ENCODE measurements at places on chromosomes 7 and 10. TPM values are rescaled to one million over a fixed set of nuclear protein-coding genes. Genes with fewer than 3 reads are reported as not detected.

- H3K27ac ChIP-seq, result no peak overlapping the region
- no peaks in the 10 kb centered on the region for H3K36me3 ChIP-seq
- no peaks in the 10 kb centered on the region for H3K27me3 ChIP-seq
Observed at GRCh38 chr10:88787463-88787862, 15.1 kb upstream of the LIPM start.

- no peaks in the 10 kb centered on the region for H3K27me3 ChIP-seq
- DNase-seq, result no peak
- peaks cover 14% of the 10 kb centered on the region for H3K4me1 ChIP-seq
- no peak overlapping the region for H3K4me3 ChIP-seq
- no peaks in the 10 kb centered on the region for H3K36me3 ChIP-seq
Observed at GRCh38 chr10:126349676-126350075, 38.6 kb downstream of the ADAM12 start.

GRCh38 chr7:36781011-36781738 is 56.9 kb upstream of the AOAH start:
- H3K4me3 ChIP-seq, result no peak overlapping the region
- H3K27me3 ChIP-seq, result no peaks in the 10 kb centered on the region
- H3K27ac ChIP-seq, result no peak overlapping the region
- no peaks in the 10 kb centered on the region for H3K4me1 ChIP-seq

DNA sequence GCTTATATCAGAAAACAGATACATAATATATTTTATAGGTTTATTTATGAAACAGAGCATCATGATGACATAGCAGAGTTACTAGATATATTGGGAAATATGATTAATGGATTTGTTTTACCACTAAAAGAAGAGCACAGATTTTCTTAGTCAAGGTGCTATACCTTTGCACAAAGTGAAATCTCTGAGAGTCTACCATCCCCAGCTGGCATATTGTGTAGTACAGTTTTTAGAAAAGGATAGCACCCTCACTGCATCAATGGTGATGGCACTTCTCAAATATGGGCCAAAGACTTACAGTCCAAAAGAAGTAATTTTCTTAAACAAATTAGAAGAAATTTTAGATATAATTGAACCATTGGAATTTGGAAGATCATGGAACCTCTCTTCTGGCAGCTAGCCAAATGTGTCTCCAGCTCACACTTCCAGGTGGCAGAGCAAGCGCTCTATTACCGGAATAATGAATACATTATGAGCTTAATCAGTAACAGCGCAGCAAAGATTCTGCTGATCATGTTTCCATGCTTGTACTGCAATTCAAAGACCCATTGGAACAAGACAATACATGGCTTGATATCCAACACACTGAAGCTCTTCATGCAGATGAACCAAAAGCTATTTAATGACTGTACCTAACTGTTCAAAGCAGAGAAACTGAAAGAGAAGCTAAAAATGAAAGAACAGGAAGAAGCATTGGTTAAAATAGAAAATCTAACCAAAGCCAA is 21.9 kb upstream of the CREB3L2 start:
- no peak overlapping the region for H3K4me3 ChIP-seq
- no peak overlapping the region for H3K27ac ChIP-seq
- H3K27me3 ChIP-seq, result no peaks in the 10 kb centered on the region
- no peak for DNase-seq

DNA sequence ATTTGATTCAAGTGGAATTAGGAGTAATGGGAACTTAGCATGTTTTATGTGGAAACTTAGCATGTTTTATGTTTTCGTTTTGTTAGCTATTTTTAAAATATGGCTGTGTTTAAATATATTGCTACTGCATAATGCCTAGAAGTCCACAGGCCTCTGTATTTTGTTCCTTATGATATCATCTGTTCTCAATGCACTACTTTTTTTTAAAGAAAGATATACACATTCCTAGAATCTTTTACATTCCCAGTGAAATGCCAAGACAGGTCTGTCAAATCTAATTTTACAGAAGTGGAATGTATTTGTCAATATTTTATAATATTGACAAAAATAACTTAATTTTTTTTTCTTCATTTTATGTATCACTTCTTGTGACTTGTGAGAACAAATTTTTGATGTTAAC is 51.6 kb downstream of the ST7 start:
- H3K4me1 ChIP-seq, result no peaks in the 10 kb centered on the region
- no peak overlapping the region for H3K27ac ChIP-seq
- no peaks in the 10 kb centered on the region for H3K27me3 ChIP-seq
- H3K4me3 ChIP-seq, result no peak overlapping the region

- peaks cover 15% of the 10 kb centered on the region for H3K4me1 ChIP-seq
- no peak overlapping the region for H3K27ac ChIP-seq
- H3K36me3 ChIP-seq, result peaks cover 14% of the 10 kb centered on the region
- DNase-seq, result no peak
- no peaks in the 10 kb centered on the region for H3K27me3 ChIP-seq
Observed at GRCh38 chr7:42930889-42931288, 1.1 kb downstream of the PSMA2 start.

DNA sequence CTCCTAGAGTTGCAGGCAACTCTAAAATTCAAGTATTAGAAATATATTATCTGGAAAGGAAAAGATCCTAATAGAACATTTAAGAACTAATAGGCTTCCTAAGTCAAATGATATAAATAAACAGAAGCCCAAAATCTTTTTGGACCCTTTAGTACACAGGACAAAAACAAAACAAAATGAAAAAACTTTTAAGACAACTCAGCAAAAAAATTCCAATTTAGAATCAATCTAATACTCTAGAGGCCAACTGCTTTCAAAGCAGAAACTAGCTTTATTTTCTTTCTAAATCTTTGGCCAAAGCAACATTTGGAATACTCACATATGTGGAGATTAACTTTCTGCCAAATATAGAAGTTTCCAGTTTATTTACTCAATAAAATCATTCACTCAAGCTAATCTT is 65.2 kb downstream of the CALCR start:
- H3K4me1 ChIP-seq, result no peaks in the 10 kb centered on the region
- DNase-seq, result no peak
- no peak overlapping the region for H3K27ac ChIP-seq
- H3K27me3 ChIP-seq, result no peaks in the 10 kb centered on the region
- H3K4me3 ChIP-seq, result no peak overlapping the region

GRCh38 chr10:120960725-120961124 is 109.6 kb downstream of the WDR11 start:
- no peaks in the 10 kb centered on the region for H3K36me3 ChIP-seq
- H3K27me3 ChIP-seq, result peaks cover 26% of the 10 kb centered on the region
- no peak overlapping the region for H3K27ac ChIP-seq
- no peak overlapping the region for H3K4me3 ChIP-seq
- H3K4me1 ChIP-seq, result peaks cover 25% of the 10 kb centered on the region

DNA sequence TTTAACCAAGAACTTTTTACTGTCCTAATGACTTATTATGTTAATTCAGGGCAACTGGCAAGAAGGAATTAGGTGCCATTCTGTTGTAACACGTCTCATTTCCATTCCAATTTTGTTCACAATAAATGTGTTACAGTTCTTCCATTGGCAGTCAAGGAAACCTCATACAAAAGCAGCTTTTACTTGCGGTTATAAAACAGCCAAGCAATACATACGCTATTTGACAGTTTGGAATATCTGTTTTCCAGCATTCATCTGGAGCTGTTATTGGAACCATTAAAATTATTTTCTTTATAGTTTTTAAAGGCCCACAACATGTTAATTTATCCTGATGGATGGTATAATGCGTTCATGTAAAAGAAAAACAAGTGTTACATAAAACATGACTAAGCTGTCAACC is 33.3 kb downstream of the MTERF1 start:
- H3K4me3 ChIP-seq, result no peak overlapping the region
- peaks cover 25% of the 10 kb centered on the region for H3K4me1 ChIP-seq

Gene GDF2
- total RNA-seq, result 0.19 TPM

GRCh38 chr7:68689087-68689433 is 909.2 kb upstream of the AUTS2 start:
- no peak for DNase-seq
- H3K27me3 ChIP-seq, result no peaks in the 10 kb centered on the region
- peaks cover 16% of the 10 kb centered on the region for H3K4me1 ChIP-seq
- H3K4me3 ChIP-seq, result no peak overlapping the region
- no peak overlapping the region for H3K27ac ChIP-seq
- no peaks in the 10 kb centered on the region for H3K36me3 ChIP-seq

Gene NEUROG3
- not detected for total RNA-seq

DNA sequence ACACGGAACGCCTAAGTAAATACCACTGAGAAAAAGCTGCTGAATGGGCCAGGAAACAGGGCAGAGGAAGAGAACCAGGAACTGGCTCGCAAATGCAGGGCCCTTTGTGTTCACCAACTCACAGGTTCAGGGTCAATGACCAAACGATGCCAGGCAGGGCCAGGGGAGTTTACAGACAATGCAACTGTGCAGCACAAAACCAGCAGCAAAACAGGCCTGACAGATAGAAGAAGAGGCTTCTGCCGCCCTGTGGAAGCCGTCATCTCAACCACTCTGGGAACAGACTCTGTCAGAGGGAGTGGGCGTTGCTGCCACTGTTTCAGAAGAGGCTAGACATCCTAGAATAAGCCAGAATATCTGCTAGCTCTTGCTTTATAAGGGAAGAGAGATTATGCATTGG is 117.9 kb downstream of the KMT2E start:
- no peaks in the 10 kb centered on the region for H3K36me3 ChIP-seq
- peaks cover 6% of the 10 kb centered on the region for H3K4me1 ChIP-seq
- H3K27ac ChIP-seq, result no peak overlapping the region
- H3K4me3 ChIP-seq, result no peak overlapping the region
- no peak for DNase-seq

Gene PLA2G12B
- 0.12 TPM for total RNA-seq

GRCh38 chr7:27459021-27459730 is 203.5 kb downstream of the HIBADH start:
- DNase-seq, result no peak
- H3K36me3 ChIP-seq, result no peaks in the 10 kb centered on the region
- no peaks in the 10 kb centered on the region for H3K27me3 ChIP-seq
- H3K4me3 ChIP-seq, result no peak overlapping the region
- H3K4me1 ChIP-seq, result no peaks in the 10 kb centered on the region

GRCh38 chr7:111903797-111904196 is 302.4 kb downstream of the DOCK4 start:
- H3K27me3 ChIP-seq, result no peaks in the 10 kb centered on the region
- DNase-seq, result no peak
- H3K4me1 ChIP-seq, result no peaks in the 10 kb centered on the region
- H3K27ac ChIP-seq, result no peak overlapping the region
- H3K4me3 ChIP-seq, result no peak overlapping the region

GRCh38 chr7:90552521-90552920 is 43.6 kb upstream of the CDK14 start:
- no peak overlapping the region for H3K27ac ChIP-seq
- no peak overlapping the region for H3K4me3 ChIP-seq
- DNase-seq, result no peak

Gene AMPH
- total RNA-seq, result 22.8 TPM

GRCh38 chr7:20388084-20388483 is 57.4 kb downstream of the ITGB8 start:
- H3K4me1 ChIP-seq, result no peaks in the 10 kb centered on the region
- no peak overlapping the region for H3K27ac ChIP-seq
- no peak for DNase-seq
- H3K36me3 ChIP-seq, result no peaks in the 10 kb centered on the region
- no peaks in the 10 kb centered on the region for H3K27me3 ChIP-seq

- no peak overlapping the region for H3K4me3 ChIP-seq
- DNase-seq, result no peak
- no peak overlapping the region for H3K27ac ChIP-seq
- H3K36me3 ChIP-seq, result peaks cover 11% of the 10 kb centered on the region
- H3K27me3 ChIP-seq, result no peaks in the 10 kb centered on the region
- peaks cover 3% of the 10 kb centered on the region for H3K4me1 ChIP-seq
Observed at GRCh38 chr7:6161463-6162330, 110.7 kb downstream of the CYTH3 start.

- no peaks in the 10 kb centered on the region for H3K36me3 ChIP-seq
- peaks cover 12% of the 10 kb centered on the region for H3K4me1 ChIP-seq
- no peaks in the 10 kb centered on the region for H3K27me3 ChIP-seq
- no peak for DNase-seq
- H3K4me3 ChIP-seq, result no peak overlapping the region
Observed at GRCh38 chr10:106707657-106708056, 456.8 kb downstream of the SORCS1 start.

Gene ITGA8
- 0.15 TPM for total RNA-seq

GRCh38 chr7:122748195-122748594 is 45.5 kb upstream of the RNF148 start:
- no peaks in the 10 kb centered on the region for H3K36me3 ChIP-seq
- H3K27ac ChIP-seq, result no peak overlapping the region
- H3K4me1 ChIP-seq, result peaks cover 66% of the 10 kb centered on the region
- DNase-seq, result no peak
- H3K4me3 ChIP-seq, result no peak overlapping the region

Gene ZEB1
- total RNA-seq, result 26.4 TPM

GRCh38 chr10:79346388-79347225 is 662 bp upstream of the PPIF start:
- H3K27me3 ChIP-seq, result no peaks in the 10 kb centered on the region
- peaks cover 15% of the 10 kb centered on the region for H3K4me1 ChIP-seq
- H3K36me3 ChIP-seq, result no peaks in the 10 kb centered on the region
- H3K27ac ChIP-seq, result no peak overlapping the region
- peak overlapping the region; percentile 59 for H3K4me3 ChIP-seq

DNA sequence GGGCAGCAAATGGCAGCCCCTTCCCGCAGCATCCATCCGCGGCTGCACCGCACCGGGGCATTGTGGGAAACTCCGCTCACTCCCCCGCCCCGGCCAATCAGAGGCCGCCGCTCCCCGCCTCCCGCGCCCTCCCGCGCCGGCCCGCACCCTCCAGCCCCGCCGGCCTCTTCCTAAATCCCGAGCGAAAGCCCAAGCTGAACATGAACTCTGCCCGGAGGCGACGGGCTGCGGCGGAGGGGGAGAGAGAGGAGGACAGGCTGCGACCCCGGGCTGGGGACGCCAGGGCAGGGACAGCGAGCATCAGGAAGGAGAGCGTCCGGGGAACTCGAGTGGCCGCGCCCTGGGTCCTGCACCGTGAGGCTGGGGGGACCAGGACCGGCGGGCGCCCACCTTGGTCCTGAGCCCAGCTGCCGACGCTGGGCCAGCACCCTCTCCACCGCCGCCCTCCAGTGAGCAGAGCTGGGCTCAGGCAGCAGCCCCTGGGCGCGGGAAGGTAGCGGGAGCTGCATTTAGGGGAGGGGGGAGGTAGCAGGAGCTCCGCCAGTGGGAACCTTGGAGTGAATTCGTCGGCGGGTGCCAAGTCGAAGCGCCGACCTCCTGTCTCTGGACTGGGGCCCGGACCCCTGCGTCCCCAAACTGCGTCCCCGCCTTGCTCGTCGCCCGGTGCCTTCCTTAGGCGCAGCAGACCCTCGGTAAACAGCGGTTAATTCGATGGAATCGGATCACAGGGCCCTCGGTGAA is at the start of gene DGKI:
Gene DGKI (minus strand): TSS at position 148 of the 741 bp plus-strand sequence.
- H3K27me3 ChIP-seq, result peaks cover 60% of the 10 kb centered on the region
- no peaks in the 10 kb centered on the region for H3K36me3 ChIP-seq
- H3K4me1 ChIP-seq, result no peaks in the 10 kb centered on the region

Gene SUGCT
- 7.8 TPM for total RNA-seq

GRCh38 chr10:30241422-30242110 is 107.5 kb downstream of the MTPAP start:
- H3K27ac ChIP-seq, result no peak overlapping the region
- no peaks in the 10 kb centered on the region for H3K27me3 ChIP-seq
- no peaks in the 10 kb centered on the region for H3K36me3 ChIP-seq
- H3K4me1 ChIP-seq, result no peaks in the 10 kb centered on the region
- no peak for DNase-seq

GRCh38 chr10:1169981-1170866 is 114.0 kb downstream of the WDR37 start:
- no peaks in the 10 kb centered on the region for H3K36me3 ChIP-seq
- no peak overlapping the region for H3K27ac ChIP-seq
- DNase-seq, result no peak
- no peak overlapping the region for H3K4me3 ChIP-seq
- no peaks in the 10 kb centered on the region for H3K4me1 ChIP-seq

Gene CNPY1
- total RNA-seq, result not detected
